ENCODE measurements at places on chromosomes 12 and 14.

DNA sequence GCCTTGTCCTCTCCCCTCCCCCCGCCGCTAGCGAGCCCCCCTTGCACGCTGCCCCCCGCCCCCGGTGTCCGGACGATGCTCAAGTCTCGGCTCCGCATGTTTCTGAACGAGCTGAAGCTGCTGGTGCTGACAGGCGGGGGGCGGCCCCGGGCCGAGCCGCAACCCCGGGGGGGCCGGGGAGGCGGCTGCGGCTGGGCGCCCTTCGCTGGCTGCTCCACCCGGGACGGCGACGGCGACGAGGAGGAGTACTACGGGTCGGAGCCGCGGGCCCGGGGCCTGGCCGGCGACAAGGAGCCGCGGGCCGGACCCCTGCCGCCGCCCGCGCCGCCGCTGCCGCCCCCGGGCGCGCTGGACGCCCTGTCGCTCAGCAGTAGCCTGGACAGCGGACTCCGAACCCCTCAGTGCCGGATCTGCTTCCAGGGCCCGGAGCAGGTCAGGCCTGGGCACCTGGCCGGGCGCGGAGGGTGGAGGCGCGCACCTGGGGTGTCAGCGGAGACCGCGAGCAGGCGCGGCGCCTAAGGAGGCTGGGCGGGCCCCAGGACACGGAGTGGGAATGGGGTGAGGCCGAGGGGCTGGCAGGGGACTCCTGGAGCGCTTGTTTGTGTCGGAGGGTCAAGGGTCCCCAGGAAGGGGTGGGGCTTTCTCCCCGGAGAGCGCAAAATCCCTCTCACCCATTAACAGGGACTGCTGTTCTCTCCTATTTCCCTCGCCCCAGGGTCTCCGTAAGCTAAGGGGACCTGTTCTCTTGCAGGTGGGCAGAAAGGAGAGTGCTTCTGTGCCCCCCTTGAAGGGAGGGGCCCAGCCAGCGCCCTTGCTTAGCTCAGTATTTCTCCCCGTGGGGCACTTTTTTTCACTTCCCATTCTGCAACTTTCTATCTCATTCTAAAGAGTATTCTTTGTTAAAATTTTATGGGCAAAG, 810 bp downstream of the MARCHF9 start:
- DNase-seq: peak; percentile 43

- no peak for DNase-seq
Measured at GRCh38 chr14:49994951-49995561, 102.2 kb downstream of the ARF6 start.

DNA sequence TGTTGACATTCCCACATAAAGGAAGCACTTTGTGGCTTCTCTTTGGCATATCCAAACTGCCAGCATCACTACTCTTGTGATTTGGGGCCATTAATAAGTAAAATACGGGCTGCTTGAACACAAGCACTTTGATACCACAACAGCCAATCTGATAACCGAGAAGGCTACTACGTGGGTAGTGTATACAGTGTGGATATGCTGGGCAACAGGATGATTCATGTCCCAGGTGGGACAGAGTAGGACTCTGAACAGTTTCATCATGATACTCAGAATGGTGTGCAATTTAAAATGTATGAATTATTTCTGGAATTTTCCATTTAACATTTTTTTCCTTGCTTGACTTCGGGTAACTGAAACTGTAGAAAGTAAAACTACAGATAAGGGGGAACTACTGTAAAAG, 225.0 kb upstream of the DDHD1 start:
- no peak for DNase-seq

DNA sequence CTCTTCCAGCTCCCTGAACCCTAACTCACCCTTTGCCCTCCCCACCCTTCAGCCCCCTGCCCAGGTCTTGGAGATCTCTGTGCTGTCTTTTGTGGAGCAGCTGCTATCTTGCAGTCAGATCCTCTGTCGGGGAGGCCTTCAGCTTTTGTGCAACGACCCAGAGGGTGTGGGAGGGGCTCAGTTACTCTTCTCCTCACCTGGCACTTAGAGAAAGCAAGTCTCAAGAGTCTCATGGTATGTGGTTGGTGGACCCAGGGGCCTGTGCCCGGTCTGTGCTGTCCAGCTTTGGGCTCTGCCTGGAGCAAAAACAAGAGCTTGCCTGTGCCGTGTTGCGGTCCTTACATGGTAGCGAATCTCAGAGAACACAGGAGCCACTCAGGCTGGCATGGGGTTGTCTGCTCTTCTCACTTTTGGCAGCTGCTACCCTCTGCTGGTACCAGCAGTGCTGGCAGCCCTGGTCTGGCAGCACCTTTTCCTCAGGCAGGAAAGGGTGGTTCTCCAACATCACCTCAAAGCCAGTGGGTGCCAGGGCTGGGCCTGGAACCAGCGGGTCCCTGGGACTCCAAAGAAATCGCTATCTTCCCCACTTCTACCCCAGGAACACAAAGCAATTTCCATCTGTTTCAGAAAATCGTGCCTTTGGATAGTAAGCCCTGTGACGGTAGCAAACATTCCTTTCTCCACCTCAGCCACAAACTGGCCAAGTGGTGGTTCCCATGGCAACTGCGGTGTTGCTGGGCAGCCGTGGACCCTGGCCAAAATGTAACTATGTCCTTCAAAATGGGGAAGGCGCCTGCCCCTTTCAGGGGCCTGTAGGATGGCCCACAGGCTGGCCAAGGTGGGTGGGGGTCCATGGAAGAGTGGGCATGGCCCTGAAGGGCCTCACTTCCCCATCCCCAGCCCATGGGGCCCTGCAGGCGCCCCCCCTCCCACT, 90.0 kb downstream of the RIN3 start:
- DNase-seq: peak; percentile 97

DNA sequence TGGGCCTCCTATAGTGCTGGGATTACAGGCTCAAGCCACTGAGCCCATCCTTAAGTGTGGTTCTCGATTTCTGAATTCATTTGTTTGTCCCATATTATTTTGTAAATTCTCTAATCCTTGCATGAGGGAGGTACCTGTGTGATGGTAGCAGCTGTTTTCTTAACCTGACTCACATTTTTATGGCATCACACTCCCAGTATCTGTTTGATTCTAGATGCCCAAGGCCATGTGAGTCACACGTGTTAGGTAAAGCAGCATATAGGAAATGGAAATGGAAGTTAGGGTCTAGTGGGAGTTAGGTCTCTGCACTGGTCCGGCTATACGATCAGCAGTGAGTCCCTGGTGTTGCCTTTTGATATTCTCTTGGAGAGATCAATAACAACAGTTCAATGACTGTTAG, 198.1 kb downstream of the ERC1 start:
- no peak for DNase-seq

DNA sequence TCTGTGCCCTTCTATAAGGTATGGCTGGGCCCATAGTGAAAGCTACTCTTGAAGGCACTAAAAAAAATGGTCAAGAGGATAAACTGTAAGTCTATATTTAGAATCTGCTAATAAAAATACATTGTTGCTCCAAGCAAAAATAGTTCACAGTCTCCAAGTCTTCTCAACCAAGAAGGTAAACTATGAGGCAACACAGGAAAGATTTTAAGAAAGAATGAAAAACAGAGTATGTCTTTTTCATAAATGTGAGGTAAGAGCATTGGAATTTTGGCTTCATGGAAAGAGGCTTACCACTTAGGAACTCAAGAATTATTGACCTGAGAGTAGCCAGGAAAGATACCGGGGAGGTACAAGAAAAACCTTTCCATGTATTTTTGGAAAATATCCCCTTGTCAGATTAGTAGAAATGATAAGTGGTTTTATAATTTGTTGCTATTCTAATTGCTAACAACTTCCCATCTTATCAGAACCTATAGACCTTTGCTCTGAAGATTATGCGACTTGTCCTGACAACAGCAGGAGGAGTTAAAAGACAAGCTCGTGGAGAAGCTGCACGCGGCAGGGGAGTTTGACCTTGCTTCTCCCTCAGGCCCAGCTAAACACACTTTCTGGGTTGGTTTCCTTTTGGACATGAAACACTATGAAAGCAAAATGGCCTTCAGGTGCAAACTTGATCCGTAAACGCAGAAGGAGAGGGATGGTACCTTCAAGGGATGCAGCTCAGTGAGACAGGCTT, 238.1 kb downstream of the FOXN3 start:
- DNase-seq: peak; percentile 37

GRCh38 chr12:62976110-62976662, 41.2 kb upstream of the PPM1H start:
- no peak for DNase-seq

DNA sequence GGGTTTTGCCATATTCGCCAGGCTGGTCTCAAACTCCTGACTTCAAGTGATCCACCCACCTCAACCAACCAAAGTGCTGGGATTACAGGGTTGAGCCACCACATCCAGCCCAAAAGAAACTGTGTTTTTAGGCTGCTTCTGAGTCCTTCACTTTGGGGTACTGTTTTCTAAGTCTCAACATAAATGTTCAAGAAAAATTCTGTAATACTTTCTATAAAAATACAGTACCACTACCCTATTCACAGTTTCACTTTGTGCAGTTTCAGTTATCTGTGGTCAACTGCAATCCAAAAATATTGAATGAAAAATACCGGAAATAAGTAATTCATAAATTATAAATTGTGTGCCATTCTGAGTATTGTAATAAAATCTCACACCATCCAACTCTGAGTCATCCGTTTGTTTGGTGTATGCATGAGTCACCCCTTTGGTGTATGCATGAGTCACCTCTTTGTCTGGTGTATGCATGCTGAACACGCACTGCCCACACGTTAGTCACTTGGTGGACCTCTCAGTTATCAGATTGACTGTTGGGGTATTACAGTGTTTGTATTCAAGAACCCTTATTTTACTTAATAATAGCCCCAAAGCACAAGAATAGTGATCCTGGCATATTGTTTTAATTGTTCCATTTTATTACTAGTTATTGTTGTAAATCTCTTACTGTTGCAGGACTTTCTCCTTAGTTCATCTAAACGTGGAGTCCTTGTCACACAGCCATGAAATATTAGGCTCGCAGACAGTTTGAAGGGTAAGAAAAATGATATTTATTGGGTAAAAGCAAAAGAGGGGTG, 190.2 kb downstream of the FSCB start:
- peak; percentile 93 for DNase-seq

DNA sequence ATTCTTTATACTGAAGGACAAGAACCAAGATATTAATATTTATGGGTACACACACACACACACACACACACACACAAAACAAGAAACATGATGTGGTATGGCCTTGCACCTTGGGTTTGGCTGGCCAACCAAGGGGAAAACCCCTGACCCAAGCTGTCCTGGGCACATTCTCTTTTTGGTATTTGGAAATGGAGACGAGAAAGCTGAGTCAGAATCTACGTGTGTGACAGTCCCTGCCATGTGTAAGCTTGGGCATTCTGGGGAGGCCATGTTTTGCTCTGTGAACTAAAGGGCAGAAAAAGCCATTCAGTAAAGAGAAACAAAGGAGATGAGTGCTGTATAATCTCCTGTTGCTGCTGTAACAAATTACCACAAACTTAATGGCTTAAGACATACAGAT, 35.6 kb downstream of the PTGER2 start:
- DNase-seq: no peak

DNA sequence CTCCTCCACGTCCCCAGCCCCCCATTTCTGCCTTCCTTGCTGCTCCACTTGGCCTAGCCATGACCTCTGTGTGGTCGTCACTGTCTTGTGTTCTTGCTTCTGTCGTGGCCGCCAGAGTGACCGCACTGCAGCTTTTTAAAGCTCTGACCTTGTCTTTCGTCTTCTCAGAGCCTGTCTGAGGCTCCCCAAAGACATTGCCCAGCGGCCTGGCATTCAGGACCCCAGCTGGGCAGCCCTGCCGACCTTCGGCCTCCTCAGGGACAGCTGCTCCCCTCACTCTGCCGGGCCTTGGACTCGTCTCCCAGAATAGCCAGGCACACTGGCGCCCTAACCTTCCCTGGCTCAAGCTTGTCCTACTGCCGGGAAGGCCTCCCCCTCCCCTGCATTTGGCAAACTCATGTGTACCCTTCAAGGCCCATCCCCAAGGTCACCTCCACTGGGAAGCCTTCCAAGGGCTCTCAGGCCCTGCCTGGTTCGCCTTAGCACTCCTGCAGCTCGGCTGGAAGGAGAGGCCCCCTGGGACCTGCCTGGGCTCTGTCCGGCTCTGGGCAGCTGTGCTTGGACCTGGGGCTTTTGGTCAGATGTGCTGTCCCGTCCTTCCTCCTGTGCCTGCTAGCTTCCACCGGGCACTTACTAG, 15.7 kb upstream of the DLK1 start:
- no peak for DNase-seq

- DNase-seq: no peak
Measured at GRCh38 chr12:103572312-103573045, 14.6 kb upstream of the STAB2 start.

GRCh38 chr12:32901553-32901952, 5.0 kb upstream of the PKP2 start:
- DNase-seq: peak; percentile 44

- no peak for DNase-seq
Measured at GRCh38 chr14:97283426-97283825, 486.2 kb downstream of the VRK1 start.

DNA sequence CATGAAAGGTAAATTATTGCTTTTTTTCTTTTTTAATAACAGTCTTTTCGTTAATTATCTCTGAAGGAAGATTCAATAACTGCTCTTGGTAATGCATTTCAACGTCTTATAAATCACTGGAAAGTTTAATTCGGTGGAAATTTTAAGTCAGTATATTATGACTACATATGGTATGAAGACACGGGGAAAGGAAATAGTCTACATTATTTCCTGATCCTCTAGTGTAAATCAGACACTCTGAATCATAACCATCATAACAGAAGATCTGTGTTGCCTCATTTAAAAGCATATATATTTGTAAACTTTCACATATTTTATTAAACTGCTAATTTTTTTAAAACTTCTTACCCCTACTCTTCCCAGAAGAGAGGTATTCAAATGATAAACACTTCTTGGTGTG, 53.7 kb downstream of the EFCAB11 start:
- DNase-seq: no peak

GRCh38 chr14:37663498-37663897, 68.1 kb downstream of the TTC6 start:
- DNase-seq: no peak

- DNase-seq: peak; percentile 79
Measured at GRCh38 chr12:26062566-26062965, 62.3 kb downstream of the BHLHE41 start.

DNA sequence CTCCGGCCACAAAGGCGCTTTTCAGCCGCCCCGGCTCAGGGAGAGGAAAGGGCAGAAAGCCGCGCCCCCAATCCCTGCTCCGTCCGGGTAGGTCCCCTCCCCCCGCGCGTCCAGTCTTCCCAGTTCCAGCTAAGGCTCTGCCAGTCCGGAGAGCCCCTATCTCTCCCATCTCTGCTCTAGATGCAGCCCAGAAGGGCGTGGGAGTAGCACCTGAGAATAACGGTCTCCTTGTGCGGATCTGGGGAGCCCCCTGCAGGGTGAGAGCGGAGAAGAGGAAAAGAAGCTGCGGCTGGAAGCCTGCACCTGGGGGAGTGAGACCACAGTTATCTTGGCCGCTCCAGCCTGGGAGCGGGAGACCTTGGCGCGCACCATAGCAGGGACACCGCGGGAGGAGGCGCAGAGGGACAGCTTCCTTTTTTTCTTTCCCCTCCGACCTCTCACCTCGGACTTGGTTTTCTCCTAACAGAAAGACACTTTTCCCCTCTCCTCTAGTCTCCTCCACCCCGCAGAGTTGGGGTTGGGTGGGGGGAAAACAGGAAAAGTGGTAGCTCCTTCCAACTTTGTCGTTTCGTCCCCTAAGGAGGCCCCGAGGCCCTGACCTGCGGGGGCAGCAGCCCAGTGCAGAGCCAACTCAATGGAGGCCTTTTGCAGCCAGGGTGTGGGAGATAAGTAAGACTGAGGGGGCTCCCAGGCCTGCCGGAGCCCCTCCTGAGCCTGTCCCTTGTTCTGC, 2.4 kb downstream of the DHH start:
- DNase-seq: peak; percentile 69

- peak; percentile 49 for DNase-seq
Measured at GRCh38 chr14:99524091-99524661, 43.0 kb downstream of the CCNK start.

All from astrocyte of the hippocampus (primary cell).